ENCODE measurements at places on chromosomes 4 and X. TPM values are rescaled to one million over a fixed set of nuclear protein-coding genes. Genes with fewer than 3 reads are reported as not detected.

The MID1 gene
- 0.37 TPM for total RNA-seq

The DIPK2B gene
- 0.32 TPM for total RNA-seq

The IGFBP7 gene
- not detected for total RNA-seq

The SLC34A2 gene
- not detected for total RNA-seq

The BRCC3 gene
- 30.3 TPM for total RNA-seq
